Activated CD4-positive, alpha-beta T cell treated with anti-CD3 and anti-CD28 coated beads, Interleukin-2, amount 10 ng/mL, durations not matched to agents 7 days and 5 days (primary cell): ENCODE measurements at places on chromosomes 6 and 20. TPM values are rescaled to one million over a fixed set of nuclear protein-coding genes. Genes with fewer than 3 reads are reported as not detected.
A peak's percentile ranks its signal among the peaks of the same experiment; 100 is the strongest.

BEND6 gene
- total RNA-seq, result not detected

MYLK4 gene
- total RNA-seq, result 0.62 TPM

ARFGEF3 gene
- total RNA-seq, result 0.06 TPM

NRSN1 gene
- total RNA-seq, result not detected

EYS gene
- not detected for total RNA-seq

GRCh38 chr6:45447005-45447404 lies 69.3 kb upstream of the SUPT3H start:
- DNase-seq, result no peak

DNA sequence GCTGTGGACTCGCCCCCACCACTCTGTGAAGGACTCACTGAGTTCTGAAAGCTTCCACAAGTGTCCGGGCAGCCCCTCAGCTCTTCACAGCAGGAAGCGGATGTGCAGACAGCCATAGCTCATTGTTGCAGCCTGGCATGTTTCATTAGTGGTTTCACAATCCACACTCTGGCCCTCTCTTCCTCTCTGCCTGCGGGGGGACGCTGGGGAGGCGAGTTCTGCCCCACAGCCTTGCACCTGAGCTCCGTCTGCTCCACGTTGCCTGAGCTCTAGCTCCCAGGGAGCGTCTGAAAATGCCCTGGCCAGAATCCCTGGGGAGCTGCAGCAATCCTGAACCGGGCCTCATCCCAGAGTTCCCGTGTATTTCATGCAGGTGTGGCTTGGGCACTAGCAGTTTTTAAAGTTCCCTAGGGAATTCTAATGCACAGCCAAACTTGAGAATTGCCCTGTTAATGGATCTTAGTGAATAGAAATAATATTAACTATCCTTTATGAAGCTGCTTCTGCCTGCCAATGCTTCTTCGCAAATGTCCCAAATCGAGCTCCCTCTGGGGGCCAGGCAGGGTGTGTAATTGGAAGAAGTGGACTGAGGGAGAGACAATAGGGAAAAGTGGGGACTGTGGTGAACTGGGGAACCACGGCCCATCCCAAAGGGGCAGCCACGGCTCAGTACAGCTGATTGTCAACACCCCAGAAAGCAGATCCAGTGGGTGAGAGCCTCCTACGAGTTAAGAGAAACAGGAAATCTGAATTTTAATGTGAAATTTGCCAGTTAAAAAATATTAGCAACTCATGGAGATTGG lies 51.5 kb downstream of the CTCFL start:
- peak; percentile 30 for DNase-seq

- no peak for DNase-seq
Measured at GRCh38 chr20:58239216-58239615, 10.8 kb upstream of the ANKRD60 start.

- DNase-seq, result peak; percentile 87
Measured at GRCh38 chr6:168895102-168895812, 358.4 kb downstream of the THBS2 start.

GRCh38 chr6:37559050-37559449 lies 59.4 kb upstream of the CCDC167 start:
- no peak for DNase-seq

- DNase-seq, result no peak
Measured at GRCh38 chr6:81909981-81910900, 157.8 kb upstream of the TENT5A start.

- no peak for DNase-seq
Measured at GRCh38 chr6:36786055-36786675, 53.1 kb downstream of the CPNE5 start.

DNA sequence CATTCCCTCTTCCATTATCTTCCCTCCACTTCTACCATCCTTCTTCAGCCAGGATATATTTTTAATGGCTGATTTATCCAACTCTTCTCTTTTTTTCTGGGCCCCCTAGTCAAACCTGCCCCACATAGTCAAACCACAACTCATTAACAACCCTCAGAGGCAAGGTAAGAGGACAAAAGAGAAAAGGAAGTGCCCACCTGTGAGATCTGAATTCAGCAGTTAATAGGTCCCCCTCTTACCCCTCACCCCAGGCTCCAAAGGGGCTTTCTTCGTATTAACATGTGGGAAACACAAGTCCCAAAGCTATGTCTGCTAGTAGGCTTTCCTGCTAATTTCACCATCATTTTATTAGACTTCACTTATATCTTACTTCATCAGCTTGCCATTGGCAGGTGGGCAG lies 44.1 kb upstream of the TSPYL1 start:
- no peak for DNase-seq

- DNase-seq, result no peak
Measured at GRCh38 chr20:35801865-35802264, 30.1 kb downstream of the PHF20 start.

DNA sequence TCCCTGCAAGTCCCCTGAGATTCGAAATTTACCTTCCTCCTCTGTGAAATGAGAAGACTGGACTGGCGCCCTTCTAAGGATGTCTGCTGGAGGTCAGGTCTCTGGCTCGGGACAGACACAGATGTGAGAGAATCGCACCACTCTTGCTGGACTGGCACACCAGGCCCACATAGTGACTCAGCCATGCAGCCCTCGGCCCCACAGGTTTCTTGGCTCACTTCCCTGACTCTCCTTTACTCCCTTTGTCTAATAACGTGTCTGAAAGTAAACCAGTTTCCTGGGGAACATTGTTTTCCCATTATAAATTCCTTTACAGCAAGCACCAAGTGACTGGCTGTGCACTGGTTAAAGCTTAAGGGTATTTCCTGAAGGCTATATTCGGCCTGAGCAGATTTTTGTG lies 106.7 kb upstream of the PLEKHG1 start:
- no peak for DNase-seq

DNA sequence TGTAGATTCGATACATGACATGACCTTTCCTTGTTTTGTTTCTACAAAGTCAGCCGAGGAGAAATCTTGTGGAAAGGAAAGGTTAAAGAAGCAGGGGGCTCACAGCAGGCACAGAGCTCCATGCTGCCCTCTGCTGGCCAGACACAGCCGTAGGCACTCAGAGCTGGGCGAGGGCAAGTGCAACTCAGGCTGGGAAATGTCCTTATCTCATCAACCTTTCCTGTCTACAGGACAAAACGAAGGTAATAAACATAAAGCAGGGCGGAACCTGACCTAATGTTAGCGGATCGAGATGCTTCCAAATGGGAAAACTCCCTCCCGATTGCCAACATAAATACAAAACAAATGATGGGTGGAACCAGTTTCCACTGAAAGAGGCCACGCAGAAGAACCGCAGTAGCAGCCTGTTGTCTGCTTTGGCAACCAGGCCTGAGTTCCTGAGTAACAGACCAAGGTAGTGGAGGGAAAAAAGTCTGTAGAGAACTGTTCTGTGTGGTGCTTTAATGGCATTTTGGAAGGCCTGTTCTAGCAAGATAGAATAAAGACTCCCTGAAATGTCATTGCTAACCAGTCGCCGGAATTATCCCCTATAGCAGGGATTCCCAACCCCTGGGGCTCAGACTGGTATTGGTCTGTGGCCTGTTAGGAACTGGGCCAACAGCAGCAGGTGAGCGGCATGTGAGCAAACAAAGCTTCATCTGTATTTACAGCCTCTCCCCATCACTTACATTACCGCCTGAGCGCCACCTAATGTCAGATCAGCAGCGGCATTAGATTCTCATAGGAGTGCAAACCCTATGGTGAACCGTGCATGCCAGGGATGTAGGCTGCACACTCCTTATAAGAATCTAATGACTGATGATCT lies 85.2 kb downstream of the MBOAT1 start:
- DNase-seq, result peak; percentile 66

- no peak for DNase-seq
Measured at GRCh38 chr20:25016471-25016870, 23.9 kb upstream of the APMAP start.

DNA sequence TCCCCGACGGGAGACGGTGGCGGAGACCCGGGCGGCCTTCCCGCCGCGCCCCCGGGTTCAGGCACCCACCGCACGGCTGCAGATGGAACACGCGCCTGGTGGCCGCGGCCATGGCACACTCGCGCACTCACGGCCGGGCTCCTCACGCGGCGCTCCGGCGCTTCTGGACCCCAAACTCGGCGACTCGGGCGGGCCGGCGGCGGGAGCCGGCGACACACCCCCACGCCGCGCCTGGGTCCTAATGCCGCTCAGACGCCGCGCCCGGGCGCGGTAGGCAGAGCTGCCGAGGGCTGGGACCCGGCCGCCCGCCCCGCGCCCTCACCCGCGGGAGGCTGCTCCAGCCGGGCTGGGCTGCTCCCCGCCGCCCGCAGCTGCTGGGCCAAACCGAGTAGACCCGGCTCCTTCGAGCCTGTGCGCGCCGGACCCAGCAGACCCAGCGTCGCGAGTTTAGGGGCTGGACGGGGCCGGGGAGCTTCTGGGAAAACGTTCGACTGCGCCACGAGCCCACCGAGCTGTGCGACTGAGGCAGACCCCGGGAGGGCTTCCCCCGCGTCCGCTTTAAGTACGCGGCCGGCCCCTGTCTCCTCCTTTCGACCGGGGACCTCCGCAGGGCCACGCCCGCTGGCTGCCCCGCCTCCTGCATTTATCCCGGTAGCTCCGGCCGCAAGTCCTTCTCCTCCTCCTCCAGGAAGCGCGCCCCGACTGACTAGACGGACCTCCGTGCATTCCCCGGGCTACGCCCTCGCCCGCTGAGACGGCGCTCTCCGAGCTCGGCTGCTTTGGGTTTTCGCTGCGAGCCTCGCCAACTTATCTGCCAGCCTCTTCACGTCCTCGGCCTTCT lies at the start of gene SLC4A11:
Gene SLC4A11 (minus strand): TSS at position 165 of the 841 bp plus-strand sequence. CDS start 53 bp downstream, at position 112.
- peak; percentile 30 for DNase-seq

DNA sequence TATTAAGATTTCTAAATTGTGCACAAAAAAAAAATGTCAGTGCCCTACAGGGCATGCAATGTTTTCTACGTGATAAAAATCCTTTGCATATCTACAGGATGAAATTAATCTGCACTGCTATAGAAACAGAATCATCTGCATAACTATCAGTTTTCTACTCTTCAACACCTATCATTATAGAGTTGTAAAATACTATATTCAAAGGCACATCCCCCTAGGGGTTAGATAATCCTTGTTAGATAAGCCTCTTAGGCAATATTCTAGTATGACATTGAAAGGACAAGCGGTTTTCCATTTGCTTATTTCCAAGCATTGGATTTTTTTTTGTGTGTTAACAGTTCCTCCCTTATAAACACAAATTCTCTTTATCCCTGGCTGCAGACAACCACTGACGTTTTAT lies 98.7 kb upstream of the LAMA2 start:
- DNase-seq, result no peak

DNA sequence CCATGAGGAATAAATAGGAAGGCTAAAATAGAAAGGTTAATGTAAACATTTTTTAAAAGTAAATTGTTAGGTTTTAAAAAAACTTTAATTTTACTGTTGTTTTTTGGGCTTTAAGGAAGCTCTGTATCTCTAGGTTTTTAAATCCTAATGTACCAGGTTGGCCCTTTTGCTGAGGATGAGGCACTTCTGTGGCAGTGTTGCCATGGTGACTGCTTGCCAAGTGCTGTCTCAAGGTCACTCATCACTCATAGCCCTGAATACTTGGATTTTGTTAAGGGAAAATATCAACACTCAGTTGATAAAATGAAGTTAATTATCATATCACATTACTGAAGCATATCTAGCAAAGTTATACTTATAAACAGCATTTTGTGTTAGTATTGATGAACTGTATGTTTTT lies 50.2 kb downstream of the NCOA3 start:
- no peak for DNase-seq

DNA sequence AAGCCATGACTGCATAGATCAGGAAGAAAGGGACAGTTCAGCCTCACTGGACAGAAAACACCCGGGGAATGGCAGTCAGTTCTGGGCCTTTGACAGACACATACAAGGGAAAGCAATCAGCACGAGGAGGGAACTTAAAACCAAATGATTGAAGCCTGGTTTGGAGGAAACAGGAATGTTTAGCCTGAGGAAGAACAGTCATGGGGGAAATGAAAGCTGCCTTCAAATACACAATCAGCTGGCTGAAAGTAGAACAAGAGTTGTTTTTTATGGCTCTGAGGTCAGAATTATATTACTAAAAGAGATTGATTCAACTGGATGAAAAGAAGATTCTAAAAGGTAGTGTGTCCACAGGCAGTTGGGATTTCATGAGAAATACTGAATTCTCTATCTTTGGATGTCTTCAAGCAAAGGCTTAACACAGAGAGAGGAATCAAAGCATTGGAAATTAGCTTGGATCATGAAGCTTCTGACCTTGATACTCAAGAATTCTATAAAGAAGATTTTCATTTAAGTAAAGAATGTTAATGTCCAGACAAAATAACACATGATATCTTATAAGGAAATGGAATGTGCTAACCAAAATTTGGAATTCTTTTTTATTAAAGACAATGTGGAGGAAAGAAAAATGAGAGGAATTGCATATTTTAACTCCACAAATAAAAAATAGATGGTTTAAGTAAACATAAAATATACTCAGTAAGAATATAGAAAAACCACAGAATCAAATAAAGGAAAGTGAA lies 216.6 kb downstream of the IBTK start:
- no peak for DNase-seq

GRCh38 chr6:87152526-87152955 lies 2.8 kb upstream of the ZNF292 start:
- DNase-seq, result no peak

- DNase-seq, result no peak
Measured at GRCh38 chr6:1591243-1591642, 18.5 kb upstream of the FOXC1 start.

DNA sequence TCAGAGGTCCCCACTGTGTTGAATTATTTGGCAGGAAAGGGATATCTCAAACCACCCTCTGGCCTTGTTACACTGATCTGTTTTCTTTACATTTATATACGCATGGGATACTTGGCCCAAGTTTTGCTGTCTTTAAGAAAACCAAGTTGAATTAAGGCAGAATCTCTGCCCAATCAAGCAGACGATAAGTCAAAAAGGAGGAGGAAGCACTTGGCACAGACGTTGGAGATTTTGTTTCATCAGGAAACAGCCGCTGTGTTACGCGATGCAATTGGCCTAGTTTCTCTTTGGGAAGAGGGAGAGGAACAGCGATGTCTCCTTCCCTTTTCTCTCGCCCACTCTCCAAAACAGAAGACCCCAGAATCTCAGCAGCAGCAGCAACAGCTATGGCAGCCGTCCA lies 20.2 kb upstream of the NAA20 start:
- no peak for DNase-seq

DNA sequence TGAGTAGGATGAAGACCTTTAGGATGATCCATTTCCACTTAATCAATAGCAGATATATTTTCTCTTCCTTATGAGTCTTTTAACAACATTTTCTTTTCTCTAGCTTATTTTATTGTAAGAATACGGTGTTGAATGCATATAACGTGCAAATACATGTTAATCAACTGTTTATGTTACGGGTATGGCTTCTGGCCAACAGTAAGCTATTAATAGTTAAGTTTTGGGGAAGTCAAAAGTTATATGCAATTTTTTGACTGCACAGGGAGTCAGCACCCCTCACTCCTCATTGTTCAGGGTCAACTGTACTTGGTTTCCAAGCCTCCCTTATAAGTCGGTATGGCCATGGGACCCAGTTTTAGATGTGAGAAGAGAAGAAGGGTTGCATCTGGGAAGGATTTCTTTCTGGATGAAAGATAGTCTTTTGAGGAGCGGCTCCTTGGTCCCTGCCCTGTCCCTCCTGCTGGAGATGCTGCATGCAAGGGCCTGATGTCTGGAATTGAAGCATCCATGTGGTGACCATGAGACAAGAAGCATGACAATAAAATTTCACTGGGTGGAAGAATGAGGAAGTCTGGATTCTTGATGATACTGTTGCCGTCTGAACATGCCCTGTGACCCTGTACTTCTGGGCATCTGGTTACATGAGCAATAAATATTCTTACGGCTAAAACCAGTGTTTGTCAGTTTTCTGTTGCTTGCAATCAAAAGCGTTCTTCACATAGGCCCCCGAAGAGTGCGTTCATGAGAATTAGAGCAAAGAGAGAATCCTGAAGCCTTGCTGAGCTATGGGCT lies 194.7 kb upstream of the PMEPA1 start:
- no peak for DNase-seq

- no peak for DNase-seq
Measured at GRCh38 chr6:2693231-2693630, 57.5 kb downstream of the MYLK4 start.
